ENCODE measurements at places on chromosomes 2 and 18.

- peak; percentile 32 for DNase-seq
These were observed 19.3 kb downstream of the PPP4R1 start for GRCh38 chr18:9594823-9595596.

DNA sequence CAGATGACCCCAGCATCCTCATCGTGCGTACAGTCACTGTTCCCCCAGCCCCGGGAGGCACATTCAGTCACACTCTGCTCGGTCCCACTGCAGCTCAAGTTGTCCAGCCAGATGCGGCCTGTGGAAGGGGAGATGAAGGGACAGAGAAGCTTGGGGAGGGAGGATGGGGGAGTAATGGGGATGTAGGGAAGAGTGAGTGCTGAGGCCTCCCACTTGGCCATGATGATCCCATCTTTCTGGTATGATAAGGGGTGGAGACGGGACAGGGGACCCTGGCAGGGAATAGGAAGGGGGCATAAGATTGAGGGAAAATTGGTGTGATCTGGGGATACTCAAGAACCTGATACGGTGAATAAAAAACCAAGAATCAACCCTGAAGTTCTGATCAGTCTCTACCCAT lies 3.5 kb downstream of the LOXL3 start:
- DNase-seq = no peak

GRCh38 chr18:1916869-1917523 lies 654.3 kb downstream of the METTL4 start:
- no peak for DNase-seq

DNA sequence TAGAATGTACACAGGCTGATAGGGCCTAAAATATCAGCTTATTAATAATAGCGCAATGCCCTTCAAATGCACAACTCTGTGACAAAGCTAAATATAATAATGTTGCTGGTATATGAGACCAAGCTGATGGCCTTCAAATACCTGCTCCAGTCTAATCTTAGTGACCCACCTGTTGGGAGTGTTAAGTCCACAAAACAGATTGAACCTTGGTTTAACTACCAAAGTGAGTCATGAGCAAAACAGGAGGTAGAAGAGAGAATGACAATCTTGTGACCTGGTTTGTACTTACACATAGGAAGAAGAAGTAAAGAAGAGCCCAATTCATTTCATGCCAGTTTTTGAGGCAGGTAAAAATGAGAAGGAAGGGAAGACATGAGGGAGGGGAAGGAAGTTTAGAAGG lies 295.0 kb downstream of the NR4A2 start:
- no peak for DNase-seq

DNA sequence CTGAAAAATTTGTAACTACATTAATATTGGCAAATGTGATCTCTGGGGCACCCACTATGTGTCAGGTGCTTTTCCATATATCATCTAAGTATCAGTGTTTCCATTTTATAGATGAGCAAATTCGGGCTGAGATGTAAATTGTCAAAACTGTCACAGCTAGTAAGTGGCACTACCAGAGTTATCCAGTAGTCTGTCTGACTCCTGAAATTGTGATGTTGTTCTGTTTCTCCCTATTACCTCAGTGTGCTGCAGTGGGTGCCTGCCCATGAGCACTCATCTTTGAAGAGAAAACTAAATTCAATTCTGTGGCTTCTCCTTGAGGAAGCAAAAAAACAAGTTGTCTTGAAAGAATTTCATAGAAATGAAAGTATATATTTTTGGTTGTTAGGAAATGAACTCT lies 467.4 kb upstream of the FANCL start:
- no peak for DNase-seq

Measured in suppressor macrophage treated with lipopolysaccharide for 4 hours (primary cell).